ENCODE measurements at places on chromosomes 2 and 18.

DNA sequence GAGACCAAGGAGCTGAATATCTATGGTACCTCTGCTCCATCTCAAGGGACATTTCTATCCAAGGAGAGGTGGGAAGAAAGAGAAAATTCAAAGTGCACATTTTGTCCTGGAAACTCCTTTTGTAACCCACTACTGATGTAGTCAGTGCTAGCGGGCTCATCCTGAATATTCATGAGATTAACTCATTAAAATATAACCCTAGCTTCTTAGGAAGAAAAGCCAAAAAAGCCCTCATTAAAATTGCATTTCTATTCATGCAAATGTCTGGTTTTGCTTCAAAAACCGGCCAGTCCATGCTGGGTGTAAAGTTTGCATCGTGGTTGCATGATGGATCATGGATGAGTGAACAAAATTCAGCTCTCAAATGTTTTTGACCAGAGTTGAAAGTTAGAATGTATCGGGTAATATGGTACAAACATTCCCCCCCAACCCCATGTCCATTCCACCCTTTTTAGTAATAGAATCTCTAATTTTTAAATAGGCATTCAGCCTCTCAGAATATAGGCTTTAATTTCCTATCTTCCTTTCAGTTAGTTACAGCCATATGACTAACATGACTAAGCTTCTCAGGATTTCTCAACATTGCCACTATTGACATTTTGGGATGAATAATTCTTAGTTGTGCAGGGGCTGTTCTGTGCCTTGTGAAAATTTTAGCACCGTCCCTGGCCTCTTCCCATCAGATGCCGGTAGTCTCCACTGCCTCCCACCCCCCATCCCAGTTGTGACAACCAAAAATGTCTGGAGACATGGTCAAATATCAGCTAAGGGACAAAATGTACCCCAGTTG lies 104.2 kb upstream of the RND3 start:
- DNase-seq: no peak

GRCh38 chr2:113180131-113180946 lies 6.6 kb downstream of the PSD4 start:
- peak; percentile 61 for DNase-seq

GRCh38 chr2:170313992-170314348 lies 136.0 kb downstream of the MYO3B start:
- no peak for DNase-seq

- no peak for DNase-seq
Observed at GRCh38 chr2:70069049-70069448, 18.2 kb upstream of the PCBP1 start.

GRCh38 chr18:55996717-55997116 lies 408.7 kb upstream of the TCF4 start:
- DNase-seq: no peak

GRCh38 chr18:56702946-56703345 lies 51.8 kb downstream of the WDR7 start:
- peak; percentile 11 for DNase-seq

DNA sequence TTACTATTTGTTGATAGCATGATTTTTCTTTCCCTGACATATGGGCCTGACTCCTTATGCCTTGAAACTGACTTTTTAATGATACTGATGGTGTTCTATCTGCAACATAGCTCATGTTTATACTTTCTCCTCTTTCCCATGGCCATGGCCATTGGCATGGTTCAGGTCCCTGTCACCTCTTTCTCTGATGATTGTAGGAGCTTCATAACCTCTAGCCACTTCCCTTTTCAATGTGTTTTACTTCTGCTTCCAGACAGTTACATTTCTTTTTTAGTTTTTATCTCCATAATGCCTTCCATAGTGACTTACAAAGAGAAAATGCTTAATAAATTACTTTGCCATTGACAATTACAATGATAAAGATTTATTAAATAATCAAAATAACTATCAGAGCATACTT lies 177.9 kb upstream of the SETBP1 start:
- no peak for DNase-seq

GRCh38 chr2:219079417-219079816 lies 18.7 kb upstream of the IHH start:
- no peak for DNase-seq

DNA sequence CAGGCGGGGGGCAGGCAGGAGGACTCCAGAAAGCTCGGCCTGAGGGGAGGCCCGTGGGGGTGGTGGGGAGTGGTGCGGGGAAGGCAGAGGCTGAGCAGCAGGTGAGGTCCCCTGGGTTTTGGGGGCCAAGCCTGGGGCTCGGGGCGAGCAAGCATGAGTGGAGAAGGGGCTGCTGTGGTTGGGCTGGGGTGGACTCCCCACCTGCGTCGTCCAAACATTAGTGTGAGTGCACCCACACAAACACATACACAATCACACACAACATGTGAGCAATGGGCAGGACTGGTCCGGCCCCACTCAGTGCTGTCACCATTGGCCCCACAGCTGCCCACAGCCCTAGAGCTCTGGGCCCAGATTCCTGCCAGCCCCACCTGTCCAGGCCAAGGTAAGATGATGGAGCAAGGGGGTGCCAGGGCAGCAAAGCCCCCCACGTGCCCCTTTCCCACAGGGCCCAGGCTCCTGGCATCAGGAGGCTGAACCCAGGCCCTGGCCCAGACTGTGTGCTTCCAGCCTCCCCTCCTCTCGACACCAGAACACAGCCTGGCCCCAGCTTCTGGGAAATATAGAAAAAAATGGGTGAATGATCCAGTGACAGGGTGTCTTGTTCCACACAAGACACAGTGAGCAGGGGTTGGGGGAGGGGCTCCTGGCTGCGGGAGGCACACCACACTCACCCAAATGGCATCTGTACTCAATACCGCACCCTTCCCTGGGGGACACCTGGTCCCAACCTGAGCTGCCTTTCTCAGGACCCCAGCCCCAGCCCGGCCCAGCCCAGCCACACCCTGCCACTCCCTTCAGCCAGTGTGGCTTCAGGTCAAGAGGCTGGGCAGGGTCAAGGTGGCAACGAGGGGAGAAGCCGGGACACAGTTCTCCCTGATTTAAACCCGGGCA lies 463 bp upstream of the ALPP start:
- no peak for DNase-seq

- DNase-seq: no peak
Observed at GRCh38 chr2:160324917-160325316, 124.8 kb upstream of the ITGB6 start.

DNA sequence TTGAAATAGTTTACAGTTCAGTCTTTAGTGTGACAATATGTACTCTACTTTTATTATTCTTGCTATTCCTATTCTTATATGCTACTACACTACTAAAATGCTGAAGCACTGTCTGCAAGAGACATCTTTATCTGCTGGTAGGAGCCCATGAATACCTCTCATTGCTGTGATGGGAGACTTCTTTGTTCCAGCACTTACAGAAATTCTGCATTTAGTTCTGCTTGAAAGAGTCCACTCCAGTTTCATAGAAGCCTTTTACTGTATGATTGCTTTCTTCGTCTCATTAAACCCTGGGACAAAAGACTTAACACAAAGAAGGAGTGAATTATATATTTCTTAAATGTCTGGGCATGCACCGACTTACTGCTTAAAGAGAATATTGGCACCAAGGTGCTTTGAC lies 272.7 kb downstream of the CD226 start:
- DNase-seq: no peak

DNA sequence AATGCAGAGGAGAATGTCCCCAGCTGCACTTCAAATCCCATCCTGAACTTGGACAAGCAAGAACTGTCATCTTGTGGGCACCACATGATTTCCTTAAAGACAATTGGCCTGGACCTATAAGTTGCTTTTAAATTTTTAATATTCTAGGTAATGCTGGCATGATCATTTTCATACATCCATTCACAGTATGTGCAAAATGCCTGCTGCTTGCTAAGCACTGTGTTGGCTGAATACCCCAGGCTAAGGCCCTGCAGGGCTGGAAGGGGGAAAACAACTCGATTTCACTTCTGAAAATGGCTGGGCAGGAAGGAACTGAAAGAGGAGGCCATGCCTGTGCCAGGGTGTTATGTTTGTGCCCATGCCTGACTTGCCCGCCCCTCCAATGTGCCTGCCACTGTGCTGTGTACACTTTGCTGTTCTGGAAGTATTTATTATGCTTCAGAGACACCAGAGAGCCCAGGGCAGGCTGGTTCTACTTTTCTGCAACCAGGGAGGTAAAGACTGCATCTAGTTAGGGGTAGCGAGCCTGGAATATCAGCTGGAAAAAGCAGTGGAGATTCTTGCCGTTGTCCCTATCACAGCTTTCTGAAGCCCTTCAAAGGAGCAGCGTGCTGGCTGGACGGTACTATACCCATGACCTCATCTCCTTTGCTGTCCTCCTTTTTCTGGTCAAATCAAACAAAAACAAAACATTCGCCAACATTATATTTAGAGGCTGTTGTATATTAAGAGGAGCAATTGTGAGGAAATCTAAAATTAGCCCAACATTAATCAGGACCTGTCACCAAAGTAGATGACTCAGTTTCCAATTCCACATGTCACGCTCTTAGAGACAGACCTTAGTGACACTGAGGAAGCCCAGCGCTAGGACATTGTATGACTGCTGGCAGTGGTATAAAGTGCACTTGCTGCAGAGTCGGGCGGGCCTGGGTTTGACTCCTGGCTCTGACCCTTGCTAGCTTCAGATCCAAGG lies 158.1 kb downstream of the DDX1 start:
- no peak for DNase-seq

DNA sequence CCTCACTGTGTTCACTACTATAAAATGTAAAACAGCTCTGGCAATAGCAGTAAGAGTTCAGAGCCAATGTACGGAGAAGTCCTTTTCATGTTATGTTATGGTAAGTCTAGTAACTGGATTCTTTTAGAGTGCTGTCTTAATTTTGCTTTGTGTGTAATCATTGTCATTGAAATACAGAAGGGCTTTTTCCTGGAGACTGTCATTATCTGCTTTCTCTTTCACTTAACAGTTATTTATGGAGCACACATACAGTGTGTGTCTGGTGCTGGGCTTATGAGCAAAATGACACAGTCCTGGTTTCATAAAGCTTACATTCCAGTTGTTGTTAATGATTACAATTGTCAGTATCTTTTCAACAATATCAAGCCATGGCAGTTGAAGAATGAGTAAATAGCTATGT lies 95.5 kb downstream of the CCDC102B start:
- DNase-seq: no peak

GRCh38 chr18:76335859-76336640 lies 159.0 kb downstream of the ZNF516 start:
- DNase-seq: no peak

DNA sequence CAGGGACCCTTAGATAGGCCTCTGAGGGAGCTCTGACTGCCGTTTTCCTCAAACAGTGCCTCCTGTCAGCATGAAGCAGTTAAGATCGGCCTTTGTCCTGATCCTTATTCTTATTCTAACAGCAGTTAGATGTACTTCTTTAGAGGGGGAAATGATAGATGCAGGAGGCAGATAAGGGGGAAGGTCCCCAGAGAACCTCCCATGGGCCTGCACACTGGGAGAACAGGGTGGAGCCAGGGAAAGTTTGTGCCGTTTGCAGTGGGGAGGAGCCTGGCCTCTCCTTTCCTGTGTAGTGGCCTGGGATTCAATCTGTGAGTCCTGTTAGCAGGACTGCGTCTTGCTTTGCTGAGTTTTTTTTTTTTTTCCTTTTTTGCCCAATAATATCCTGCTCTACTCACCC lies 7.9 kb upstream of the INPP4A start:
- no peak for DNase-seq

DNA sequence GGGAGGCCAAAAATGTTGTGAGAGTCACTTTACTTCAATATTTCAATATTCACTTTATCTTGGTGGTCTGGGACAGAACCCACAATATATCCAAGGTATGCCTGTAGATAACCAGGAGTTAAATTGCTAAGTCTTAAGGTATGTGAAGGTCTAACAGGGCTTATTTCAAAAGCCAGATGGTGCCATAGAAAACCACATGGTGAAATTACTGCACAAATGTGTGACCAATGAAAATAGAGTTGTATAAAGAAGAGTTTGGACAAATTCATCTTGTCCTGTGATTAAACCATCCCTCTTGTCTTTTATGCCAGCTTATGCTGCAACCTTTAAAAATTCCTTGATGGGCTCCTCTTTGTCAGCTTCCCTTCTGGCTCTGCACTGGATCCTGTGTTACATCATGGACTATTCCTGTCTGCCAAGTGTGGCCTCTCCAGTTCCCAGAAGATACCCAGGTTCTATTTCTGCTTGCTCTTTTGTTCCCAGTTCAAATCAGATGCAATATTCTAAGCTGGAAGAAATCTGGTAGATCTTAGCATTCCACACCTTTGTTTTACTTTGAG lies 46.8 kb downstream of the ANTXR1 start:
- no peak for DNase-seq

DNA sequence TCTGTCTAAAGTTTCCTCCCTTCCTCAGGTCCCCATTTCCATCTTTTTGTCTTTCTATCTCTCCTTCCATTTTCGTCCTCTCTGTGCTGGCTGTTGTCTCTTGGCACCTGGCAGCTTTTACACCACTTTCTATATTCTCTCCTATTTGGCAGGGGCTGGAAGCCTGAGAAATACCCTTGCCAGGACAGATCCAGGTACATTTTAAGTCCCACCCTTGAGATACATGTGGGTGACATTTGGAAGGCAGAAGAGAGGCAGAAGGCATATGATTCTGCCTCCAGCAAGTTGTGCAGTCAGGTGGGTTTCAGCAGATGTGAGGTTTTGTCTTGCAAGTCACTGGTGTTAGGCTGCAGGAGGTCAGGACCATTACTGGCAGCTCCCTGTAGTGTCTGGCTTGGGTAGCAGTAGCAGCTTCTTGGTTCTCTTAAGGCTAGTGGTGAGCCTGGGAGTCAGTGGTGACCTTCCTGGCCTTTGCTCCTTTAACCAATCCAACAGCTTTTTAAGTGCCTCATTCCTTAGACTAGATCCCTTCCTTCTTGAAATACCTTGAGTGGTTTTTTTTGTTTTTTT lies 90.1 kb downstream of the CAPN13 start:
- DNase-seq: no peak

GRCh38 chr18:76538846-76539245 lies 43.8 kb upstream of the ZNF516 start:
- DNase-seq: no peak

DNA sequence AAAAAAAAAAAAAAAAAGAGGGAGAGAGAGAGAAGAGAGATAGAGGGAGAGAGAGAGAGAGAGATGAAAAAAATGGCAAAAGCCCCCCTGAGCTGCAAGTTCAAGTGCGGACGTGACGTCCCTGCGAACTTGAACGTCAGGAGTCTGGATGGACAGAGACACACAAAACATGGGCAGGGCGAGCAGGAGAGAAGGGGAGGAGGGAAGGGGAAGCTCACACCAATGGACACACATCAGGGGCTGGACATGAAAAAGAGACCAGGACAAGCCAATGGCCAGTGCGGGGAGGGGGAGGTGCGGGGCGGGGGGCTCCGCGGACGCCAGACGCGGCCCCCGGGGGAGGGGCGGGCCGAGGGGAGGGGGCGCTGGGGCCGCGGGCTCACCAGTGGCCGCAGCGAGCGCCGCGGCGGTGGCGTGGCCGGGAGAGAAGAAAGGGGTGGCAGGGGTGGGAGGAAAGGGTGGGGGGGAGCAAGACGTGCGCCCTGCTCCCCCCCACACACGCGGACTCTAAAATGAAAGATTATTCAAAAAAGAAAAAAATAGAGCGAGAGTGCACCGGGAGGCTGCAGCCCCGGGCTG lies at the start of gene BCL11A:
BCL11A (minus strand) TSS at position 160 of the 579 bp plus-strand sequence. CDS start 384 bp downstream, outside the sequence.
- no peak for DNase-seq

DNA sequence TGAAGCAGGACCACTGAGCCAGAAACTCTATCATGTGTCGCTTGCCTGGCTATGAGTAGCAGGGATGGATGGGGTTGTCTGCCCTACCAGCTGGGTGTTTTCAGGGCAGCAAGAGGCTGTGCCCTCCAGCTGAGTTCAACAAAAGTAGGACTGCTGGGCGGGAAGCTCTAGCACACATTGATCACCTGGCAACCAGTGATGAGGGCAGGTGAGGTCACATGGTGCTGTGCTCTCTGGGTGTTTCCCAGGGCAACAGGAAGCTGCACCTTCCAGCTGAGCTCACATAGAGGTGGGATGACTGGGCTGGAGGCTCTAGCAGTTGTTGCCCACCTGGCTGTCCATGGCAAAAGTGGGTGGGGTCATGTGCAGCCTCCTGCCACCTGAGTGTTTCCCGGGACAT lies 487.3 kb upstream of the VWC2L start:
- no peak for DNase-seq
